ENCODE measurements at places on chromosomes 2 and 18.

- DNase-seq = peak; percentile 9
Measured at GRCh38 chr18:53567929-53568574, 656.4 kb downstream of the MBD2 start.

GRCh38 chr2:36963734-36964133 is 2.6 kb downstream of the STRN start:
- DNase-seq = no peak

DNA sequence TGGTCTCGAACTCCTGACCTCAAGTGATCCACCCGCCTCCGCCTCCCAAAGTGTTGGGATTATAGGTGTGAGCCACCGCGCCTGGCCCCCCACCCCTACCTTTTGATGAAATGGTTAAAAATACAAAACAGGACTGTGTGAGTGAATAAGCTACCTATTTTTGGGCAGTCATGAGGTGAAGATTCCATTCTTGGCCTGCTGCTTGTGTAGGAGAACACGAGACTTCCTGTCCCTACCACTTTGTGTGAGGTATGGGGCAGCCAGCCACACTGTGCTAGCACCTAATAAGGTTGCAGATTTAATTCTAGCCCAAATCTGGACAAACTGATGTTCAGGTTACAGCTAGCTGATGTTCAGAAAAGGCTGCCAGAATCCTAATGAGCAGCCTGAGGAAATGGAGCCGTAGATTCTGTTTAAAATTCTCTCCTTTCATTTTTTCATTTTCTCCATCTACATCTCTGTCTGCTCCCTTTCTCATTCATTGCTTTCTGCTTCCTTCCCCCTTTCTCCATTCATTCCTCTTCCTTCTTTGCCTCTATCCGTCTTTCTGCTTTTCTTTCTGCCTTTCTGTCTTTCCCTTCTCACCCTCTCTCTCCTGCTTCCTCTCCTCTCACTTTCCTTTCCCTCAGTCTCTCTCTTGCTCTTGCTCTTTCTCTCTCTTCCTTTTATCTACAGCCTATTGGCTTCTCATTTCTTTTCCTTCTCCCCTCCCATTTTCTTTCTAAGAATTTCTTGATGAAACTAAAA is 4.6 kb upstream of the LTBP1 start:
- DNase-seq = no peak

DNA sequence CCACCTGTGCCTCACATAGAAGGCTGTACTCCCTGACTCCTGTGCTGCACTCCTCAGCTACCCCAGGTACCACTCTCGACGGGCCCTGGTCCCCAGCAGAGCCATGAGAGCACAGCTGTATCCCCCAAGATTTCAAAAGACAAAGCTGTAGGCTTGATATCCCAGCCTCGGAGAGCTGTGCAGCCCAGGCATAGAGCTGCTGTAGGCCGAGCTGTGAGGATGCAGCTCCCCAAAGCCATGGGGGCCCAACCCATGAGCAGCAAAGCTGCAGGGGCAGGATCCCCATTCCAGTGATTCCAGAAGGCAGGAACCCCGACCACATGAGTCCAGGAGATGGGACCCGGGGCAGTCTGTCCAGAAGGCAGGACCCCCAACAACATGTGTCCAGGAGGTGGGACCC is 123.8 kb upstream of the CBLN2 start:
- DNase-seq = no peak

- DNase-seq = no peak
Measured at GRCh38 chr2:86533589-86533988, 29.7 kb downstream of the CHMP3 start.

All from NCI-H510A treated with DMSO at 0.1 percent for 48 hours (cell line).